ENCODE measurements at places on chromosomes 3 and 15. TPM values are rescaled to one million over a fixed set of nuclear protein-coding genes. Genes with fewer than 3 reads are reported as not detected.

DNA sequence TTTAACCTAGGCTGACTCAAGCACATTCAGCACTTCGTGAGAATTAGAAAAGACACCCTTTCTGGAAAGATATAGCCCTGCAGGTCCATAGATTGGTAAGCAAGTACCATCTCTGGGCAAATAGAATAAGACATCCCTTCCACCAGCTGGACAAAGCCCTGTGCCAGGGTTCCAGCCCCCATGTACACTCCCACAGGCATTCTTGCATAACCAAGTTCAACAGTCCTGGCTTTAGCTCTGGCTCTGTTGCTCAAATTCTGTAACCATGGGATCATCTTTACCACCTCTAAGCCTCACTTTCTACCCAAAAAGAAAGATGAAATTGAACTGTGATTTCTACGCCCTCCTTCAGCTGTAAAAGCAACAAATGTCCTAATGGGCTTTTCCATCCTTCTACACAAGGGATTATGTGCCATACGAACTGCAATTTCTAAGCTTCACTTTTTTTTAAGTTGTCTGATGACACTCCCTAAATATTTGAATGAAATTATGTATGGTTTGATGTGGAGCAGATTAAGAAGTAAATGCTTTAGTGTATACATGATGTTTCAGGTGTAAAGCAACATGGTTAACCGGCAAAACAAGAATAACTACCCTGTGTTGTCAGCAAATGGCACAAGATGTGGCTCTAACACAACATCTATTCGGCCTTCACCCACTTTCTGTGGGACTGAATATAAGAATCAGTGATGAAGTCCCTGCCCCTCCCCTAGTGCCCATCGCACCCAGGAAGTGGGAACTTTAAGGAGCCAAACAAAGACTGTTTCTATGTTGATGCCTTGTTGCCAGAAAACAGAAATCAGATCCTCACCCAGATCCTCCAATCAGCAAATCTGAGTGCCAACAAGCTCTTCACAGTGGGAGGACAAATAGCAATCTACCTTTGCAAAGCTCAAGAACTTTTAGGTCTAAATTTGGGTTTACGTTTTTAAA is 165.7 kb downstream of the P3H2 start:
- no peak for DNase-seq

DNA sequence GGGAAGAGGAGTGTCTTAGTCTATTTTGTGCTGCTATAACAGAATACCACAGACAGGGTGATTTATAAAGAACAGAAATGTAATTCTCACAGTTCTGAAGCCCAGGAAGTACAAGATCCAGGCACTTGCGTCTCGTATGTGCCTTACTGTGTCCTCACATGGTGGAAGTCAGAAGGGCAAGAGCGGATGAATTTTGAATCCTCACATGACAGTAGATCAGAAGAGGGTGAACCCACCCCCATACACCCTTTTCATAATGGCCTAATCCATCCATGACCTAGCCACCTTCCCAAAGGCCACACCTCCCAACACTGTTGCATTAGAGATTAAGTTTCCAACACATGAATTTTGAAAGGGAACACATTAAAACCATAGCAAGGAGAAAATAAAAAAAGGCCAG is 18.7 kb upstream of the ANXA2 start:
- no peak for DNase-seq

GRCh38 chr3:140777631-140778233 is 99.9 kb downstream of the TRIM42 start:
- no peak for DNase-seq

- no peak for DNase-seq
Observed at GRCh38 chr15:52496776-52497470, 31.8 kb downstream of the MYO5A start.

GRCh38 chr3:129199366-129199765 is 15.7 kb upstream of the CNBP start:
- DNase-seq, result no peak

DNA sequence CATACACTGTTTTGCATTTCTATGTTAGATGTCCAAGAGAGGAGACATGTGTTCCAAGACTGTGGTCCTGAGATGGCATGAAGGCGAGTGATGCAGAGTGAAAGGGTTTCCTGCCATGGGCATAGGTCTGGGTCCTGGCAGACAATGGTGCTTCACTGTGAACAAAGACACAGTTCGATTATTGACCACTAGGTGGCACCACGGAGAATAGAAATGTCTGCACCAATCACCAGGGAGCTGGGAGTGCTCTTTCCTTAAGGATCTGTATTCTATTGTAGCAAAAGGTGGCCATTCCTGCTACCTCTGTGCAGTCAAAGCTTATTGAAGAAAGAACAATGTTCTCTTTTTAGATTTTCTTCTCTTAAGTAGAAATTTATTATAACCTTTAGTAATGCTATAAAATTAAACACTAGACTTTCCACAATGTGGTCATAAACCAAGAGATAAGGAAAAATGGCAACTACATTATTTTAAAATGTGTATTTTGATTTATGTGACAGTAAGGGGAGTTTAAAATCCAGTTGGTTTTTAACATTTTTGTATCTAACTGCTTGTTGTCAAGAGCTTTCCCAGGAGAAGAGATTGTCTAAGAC is 88.7 kb downstream of the GABRG3 start:
- DNase-seq, result no peak

GRCh38 chr15:34252545-34252944 is 27.7 kb downstream of the EMC4 start:
- no peak for DNase-seq

DNA sequence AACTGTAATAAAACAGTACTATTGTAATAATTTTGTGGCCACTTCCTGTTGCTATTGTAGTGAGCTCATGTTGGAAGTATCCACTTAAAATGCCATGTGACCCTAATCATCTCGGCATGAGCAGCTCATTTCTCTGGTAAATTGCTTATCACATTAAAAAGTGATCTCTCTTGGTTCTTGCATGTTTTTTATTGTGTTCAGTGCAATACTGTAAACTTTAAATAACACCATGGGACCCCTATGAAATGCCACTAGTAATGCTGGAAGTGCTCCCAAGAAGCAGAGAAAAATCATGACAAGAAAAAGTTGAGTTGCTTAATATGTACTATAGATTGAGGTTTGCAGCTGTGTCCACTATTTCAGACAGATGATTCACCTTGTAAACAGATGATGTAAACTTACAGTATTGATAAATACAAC is 45.6 kb downstream of the NMD3 start:
- DNase-seq, result no peak

GRCh38 chr3:188309437-188310269 is 155.7 kb downstream of the LPP start:
- no peak for DNase-seq

GRCh38 chr3:142618917-142619461 is 22.8 kb downstream of the PLS1 start:
- DNase-seq, result peak; percentile 22

GRCh38 chr3:179015551-179016020 is 56.0 kb downstream of the ZMAT3 start:
- DNase-seq, result peak; percentile 50

DNA sequence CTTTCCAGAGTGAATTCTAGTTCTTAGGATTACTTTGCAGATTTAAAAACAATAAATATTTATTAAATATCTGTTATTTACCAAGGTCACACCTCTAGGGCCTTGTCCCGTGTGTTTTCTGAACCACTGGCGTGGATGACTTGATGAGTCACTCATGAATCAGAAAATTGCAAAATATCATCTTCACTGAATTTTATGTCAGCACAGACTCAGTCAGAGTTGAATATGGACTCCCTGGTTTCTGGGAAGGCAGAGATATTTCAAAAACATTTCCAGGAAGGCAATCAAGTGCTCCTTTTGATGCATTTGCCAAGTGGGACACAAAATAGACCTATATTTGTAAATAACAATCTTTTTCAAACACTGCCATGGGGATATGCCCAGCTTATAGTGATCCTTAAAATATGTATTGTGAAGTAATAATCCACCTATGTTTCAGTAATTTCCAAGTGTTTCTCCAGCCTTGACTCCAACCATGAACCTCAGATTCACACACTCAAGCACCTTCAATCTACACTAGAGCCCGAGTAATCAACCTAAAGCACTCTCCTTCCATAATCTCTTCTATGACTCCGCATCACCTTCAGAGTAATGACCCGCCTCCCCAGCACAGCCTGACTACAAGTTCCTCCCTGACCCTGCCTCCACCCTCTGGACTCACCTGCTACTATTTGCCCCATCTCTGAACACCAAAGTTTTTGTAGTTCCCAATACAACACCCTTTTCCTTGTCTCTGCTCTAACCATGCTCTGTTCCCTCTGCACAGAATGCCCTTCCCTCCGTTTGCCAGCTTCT is 24.3 kb downstream of the DPH3 start:
- DNase-seq, result no peak

GRCh38 chr3:99808163-99808794 is 9.4 kb upstream of the CMSS1 start:
- peak; percentile 30 for DNase-seq

DNA sequence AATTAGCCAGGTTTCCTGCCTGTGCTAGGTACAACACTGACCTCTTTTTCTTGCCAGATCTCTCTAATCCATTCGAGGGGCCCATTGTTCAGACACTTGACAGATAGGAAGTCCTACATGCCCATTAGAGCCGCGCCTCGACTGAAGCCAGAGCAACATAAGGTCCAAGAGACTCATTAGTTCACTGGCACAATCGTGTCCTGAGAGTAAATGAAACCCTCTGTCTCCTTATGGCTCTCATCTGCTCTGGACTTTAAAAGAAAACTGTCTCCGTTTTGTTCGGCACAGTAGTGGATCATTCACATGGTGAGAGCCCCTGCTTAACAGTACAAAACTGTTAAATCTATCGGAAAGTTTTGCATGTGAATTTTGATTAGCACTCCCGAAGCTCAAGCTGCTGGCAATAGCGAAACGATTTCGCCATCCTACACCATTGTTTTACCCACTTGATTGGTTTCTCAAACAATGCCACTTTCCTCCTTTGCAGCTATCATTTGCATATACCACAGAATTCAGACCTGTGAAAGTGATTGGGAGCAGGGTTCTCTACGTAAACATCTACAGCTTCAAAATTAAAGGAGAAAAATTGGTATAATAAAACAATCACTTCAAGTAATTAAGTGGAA is 19.0 kb upstream of the C15orf61 start:
- DNase-seq, result no peak

Gene CHDH
- 18.5 TPM for total RNA-seq

Gene GCNT3
- total RNA-seq, result 6.0 TPM

Gene SERINC4
- not detected for total RNA-seq

All from pancreas (tissue), 10 donors.